CD8-positive, alpha-beta memory T cell (primary cell): ENCODE measurements at places on chromosomes 2 and 18. TPM values are rescaled to one million over a fixed set of nuclear protein-coding genes. Genes with fewer than 3 reads are reported as not detected.

Gene DYSF
- polyA plus RNA-seq, result 3.9 TPM

Gene KIF1A
- not detected for polyA plus RNA-seq

Gene ST8SIA5
- polyA plus RNA-seq, result 0.23 TPM

DNA sequence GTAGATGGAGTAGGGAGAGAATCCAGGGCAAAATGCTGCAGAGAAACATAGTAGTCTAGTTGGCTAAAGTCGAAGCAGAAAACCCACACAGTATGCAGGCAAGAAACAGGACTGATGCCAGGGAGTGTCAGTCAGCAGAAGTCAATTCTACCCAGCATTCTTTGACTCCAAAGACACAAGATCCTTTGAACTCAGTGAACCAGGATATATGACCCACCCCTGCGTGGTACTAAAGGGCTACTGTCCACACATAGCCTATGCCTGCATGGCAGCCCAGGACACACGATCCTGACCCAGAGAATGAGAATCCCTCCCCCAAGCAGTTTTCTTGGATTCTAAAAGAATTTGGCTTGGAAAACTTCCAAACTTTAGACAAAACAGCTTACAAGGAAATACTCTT lies 42.5 kb downstream of the ALK start:
- no peak for DNase-seq

DNA sequence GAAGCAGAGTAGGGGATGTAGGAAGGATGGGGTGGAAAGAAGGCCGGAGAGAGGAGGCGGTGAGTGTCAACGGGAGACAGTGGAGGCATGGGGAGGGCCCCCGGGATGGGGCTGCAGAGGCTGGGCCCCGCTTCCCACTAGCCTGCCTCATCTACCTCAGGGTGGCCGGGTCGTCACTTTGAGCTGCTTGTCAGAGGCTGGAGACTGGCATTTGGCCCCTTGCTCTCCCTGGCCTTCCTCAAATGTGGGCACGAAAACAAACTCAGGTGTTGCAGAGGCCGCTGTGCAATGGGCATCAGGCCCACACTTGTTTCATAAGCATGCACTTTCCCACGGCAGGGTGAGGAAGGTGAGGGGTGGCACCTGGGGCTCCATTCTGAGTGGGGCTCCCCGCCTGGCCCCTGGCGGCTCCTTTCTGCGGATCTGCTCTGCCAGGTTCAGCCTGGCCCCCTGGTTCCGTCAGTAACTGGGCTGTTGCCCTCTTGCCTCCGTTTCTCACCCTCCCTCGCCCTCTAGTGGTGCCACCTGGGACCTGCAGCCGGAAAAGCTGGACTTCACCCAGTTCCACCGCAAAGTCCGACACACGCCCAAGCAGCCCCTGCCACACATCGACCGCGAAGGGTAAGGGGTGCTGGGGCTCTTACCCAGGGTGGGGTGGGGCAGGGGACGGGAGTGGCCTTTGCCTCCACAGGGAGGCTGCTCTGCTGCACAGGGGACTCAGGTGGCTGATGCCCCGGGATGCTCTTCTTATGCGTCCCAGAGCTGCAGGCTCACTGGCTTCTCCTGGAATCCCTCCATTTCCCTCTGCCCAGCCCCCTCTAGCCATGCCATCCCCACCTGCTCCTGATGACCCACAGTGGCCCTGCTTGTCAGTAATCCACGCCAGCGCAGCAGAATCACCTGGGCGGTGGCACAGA lies 125.4 kb downstream of the CTIF start:
- DNase-seq, result no peak

DNA sequence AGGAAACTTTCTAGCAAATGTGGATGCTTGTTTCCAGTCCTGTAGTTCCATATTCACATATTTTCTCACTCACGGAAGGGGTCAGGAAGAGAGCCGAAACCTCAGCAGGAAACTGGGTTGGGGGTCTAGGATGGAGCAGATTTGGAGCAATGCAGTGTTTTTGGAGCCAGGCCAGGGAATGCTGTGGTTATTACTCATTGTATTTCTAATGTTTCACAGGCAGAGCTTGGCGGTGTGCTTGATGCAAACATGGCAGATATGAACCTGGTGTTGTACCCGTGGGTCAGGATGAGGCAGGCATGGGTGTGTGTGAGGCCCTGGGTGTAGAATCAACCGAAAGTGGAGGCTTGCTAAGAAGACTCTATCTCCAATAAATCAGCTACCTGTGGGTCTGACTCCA lies 34.6 kb upstream of the ACKR3 start:
- DNase-seq, result no peak

DNA sequence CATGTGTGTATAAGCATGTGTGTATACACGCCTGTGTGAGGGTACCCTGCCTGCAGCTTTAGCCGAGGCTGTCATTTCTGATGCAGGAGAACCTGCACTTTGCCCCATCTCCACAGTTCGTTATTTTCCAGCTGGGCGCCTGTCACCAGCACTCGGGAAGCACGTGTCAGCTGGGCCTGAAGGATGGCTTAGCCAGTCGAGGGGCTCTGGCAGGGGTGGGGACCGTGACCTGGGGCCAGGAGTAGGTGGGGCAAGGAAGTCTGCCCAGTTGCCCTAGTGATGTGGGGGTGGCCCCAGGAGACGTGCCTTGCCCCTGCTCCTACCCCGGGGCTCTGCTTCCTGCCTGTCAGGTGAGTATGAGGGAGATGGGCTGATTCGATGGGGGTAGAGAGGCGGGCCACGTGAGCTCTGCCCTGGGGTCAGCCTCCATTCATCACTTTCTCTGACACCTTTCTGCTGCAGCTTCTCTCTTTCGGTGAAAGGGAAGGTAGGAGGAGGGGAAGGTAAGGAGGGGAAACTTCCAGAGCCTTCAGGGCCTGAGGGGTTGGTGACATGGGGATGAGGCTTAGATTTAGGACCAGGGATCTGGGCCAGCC lies 130.6 kb upstream of the SKOR2 start:
- no peak for DNase-seq

GRCh38 chr18:45024357-45025088 lies 343.8 kb downstream of the SETBP1 start:
- no peak for DNase-seq

GRCh38 chr18:74669136-74669798 lies 71.6 kb downstream of the ZNF407 start:
- DNase-seq, result no peak

DNA sequence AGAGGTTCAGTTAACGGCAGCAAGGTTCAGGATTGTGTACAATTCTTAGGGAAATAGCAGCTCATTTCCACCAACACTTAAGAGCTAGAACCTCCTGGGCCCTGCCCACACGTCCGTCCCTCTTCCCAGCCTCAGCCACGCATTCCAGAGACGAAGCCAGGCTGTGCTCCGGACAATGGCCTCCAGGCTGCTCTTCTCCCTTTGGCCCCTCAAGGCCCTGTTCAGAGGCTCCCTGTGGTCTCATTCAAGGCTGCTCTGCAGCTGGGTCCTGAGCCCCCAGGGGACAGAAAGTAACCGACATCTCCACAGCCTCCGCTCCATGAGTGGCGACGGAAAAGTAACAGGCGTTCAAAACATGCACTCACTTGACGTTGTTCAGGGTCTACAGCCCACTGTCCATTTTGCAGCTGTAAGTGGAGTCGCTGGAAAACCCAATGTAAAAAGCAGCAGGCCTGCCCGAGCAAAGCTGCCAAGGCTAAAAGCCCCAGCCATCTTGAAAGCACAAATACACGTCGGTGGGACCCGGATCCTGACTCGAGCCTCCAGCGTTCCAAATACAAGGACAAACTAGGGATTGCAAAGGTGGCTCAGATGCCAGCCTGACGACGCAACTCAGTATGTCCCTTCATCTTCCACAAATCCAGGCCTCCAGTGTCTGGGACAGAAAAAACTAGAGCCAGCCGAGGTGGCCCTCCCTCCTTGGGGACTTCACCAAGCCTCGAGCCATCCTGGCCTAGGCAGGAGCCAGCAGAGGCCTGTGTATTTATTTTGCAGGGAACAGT lies 76.9 kb downstream of the NDUFA10 start:
- DNase-seq, result no peak

DNA sequence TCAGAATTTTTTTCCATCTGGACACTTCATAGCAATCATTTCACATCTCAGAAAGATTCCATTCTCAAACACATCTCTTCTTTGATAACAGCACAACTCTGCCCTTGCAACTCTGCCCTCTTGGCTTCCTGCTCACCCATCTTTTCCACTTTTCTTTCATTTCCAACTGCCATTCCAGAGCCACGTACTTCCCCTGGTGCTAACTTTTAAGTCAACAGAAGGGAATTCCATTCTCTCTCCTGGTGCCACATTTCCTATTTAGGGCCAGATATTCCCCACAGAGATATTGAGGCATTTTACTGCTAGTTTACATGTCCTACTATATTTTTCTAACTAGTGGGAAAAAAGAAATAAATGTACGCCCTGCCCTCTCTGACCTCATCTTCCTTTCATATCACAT lies 590.2 kb downstream of the ARHGAP15 start:
- DNase-seq, result no peak

DNA sequence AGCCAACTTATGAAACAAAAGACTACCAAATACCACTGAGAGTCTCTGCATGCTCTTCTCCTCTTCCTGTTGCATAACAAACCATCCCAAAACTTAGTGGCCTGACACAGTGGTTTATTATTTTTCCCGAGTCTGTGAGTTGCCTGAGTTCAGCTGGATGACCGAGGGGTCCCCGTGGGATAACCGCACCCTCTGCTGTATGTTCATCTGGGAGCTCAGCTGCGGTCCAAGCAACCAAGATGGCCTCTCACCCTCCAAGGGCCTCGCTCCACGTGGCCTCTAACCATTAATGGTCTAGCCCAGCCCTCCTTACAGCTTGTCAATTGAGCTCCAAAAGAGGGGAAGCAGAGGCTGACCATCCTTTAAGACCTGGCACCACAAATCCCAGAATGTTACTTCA lies 17.1 kb downstream of the ITM2C start:
- DNase-seq, result no peak

- no peak for DNase-seq
Measured at GRCh38 chr2:99256677-99257076, 1.2 kb upstream of the LYG2 start.

- DNase-seq, result no peak
Measured at GRCh38 chr18:72895548-72895947, 27.8 kb upstream of the NETO1 start.

DNA sequence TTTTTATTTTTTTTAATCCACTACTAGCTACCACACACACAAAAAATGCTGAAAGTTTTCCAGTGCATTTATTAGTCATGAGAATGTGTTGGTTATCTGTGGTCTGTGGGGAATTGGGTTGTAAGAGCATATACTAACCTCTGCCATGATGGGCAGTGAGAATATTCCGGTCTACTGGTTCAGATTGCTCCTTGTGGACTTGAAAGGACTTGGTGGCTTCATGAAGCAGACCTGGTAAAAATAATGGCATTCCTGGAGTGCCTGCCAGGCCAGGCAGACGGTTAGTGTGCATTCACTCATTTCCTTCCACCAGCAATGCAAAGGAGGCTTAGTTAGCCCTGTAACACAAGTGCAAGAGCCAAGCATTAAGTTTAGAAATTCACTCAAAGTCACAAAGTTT lies 150.8 kb downstream of the THSD7B start:
- DNase-seq, result no peak

DNA sequence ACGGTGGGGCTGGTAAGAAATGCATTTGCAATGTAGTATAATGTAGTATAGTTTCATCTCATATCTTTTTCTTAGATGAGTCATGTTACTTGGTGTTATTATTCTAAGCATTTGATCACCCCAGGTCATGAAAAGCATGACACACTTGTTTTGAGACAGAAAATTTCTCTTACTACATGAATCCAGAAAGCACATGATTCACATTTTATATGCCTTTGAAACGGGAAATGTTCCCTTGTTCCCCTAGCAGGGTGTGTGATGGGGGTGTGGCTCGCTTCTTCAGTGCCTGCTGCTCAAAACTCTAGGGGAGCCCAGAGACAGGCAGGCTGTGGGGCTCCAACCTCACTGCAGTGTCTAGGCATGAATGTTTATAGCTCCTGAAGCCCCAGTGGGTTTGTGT lies 116.0 kb upstream of the RAB27B start:
- DNase-seq, result no peak

DNA sequence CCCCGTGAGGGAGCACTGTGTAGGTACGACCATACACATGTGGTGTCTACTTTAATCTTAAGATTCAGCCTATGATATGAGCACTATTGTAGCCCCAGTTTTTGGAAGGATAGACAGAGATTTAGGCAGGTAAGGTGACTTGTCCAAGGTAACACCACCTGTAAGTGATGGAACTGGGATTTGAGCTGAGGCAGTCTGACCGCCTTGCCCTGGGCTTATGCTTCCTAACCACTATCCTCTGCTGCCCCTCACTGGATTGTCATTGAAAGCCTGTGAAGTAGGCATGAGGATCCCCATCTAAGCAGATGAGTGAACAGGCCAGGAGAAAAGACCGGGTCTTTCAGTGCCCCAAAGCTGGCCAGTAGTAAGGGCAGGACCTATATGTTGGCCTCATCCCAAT lies 343.8 kb downstream of the CYRIA start:
- DNase-seq, result no peak

GRCh38 chr2:54809819-54810218 lies 86.4 kb downstream of the EML6 start:
- no peak for DNase-seq

DNA sequence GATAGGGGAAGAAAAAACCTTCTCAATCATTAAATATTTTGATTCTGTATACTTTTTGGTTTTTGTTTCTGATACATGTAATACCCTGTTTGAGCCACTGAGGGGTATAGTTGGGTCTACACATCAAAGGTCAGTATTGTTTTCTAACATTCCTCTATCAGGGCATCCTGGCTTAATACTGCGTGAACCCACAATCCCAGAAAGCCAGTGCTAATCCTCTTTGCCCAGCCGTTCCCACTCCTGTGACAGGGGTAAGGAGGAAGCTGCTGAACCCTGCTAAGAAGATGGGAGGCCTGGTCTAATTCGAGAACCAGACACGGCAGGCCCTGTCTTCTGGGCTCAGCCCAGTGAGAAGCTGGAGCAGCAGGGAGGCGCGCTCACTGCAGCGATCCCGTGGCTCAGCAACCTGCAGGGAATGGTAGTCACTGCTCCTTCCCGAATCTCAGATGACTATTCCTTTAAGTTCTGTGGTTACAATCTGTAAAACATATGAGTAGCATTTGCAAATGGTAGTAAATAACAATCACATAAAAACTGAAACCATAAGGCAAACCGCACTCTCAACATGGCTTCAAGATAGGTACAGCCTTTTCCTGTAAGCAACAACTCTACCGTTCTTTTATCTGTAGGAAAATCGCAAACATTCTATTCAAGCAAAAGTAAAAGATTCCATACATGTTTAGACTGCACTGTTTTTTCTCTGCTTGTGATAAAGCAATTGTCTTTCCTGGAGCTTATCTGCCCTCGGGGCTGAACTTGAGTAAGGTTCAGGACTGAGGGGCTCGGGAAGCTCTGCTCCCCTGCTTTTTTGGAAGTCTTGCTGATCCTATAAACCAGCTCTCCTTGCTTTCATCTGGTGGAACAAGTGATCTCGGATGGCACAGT lies 87.0 kb downstream of the EPB41L3 start:
- DNase-seq, result no peak

GRCh38 chr2:40455661-40456060 lies 3.8 kb upstream of the SLC8A1 start:
- DNase-seq, result no peak

GRCh38 chr18:10525371-10525691 lies 496 bp upstream of the NAPG start:
- no peak for DNase-seq

DNA sequence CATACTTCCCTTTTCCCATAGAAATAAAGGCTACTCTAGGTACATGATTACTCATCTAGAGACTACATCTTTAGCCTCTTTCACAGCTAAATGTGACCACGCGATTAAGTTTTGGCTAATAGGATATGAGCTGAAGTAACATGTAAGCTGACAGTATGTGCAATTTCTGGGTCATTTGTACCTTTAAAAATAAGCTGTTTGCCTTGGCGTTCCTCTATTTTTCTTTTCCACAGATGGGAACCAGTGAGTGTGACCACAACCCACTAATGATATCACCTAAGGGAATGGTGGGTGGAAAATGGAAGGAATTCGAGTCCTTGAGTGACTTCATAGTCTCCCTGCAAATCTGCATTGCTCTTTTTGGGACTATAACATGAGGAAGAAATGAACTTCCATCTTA lies 11.7 kb upstream of the NABP1 start:
- DNase-seq, result no peak
